ENCODE measurements at places on chromosomes 3 and 15. TPM values are rescaled to one million over a fixed set of nuclear protein-coding genes. Genes with fewer than 3 reads are reported as not detected.

DNA sequence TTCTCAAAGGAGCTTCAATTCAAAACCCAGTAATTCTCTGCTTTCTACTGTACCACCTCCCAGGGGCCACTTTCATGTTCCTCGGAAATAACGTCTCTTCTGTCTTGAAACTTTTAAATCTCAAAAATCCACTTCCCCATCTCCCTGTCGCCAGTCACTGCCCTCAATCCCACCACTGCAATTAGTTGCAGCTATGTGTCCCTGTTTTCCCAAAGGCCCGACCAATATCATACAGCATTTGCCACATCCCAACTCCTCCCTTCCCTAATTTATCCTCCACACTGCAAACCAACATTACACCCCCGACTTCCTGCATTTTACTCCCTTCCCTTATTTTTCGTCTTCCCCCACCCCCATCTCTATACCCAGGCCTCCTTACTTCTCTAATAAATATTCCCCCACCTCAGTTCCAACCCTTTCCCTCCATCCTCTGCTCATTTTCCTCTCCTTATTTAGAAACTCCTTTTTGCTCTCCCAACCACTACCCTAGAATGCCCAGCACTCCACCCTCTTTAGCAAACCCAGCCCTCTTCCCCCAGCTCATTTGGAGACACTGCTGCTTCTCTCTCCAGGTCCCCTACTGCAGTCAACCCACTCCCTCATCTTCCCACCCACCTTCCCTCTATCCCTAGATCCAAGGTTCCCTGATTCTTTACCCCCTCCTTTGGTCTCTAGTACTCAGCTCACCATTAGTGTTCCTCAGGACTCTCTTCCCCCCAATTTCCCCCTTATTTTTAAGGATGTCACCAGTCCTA is 1.1 kb downstream of the NPTN start:
- peak; percentile 64 for DNase-seq

GRCh38 chr3:62703451-62704167 is 171.6 kb downstream of the CADPS start:
- no peak for DNase-seq

- DNase-seq, result no peak
Observed at GRCh38 chr3:50372349-50372748, 13.0 kb upstream of the TMEM115 start.

GLCE gene
- total RNA-seq, result 7.0 TPM
